ENCODE measurements at places on chromosomes 12 and 14. TPM values are rescaled to one million over a fixed set of nuclear protein-coding genes. Genes with fewer than 3 reads are reported as not detected.

DNA sequence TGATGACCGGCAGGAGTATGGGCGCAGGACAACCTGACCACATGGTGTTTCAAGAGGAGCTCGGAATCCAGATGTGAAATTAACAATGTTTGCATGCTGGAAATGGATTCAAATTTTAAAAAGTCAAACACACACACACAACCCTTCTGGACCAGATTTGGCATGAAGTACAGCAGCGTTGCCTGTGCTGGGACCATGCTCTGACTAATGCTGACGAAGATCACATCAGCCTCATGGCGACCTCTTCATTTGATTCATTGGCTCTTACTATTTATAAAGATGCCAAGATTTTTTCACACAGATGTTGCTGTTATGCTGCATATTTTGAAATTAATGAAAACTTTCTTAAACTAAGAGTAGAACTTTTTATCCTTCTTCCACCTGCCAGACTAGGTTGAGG, 926.6 kb upstream of the TMEM132C start:
- DNase-seq, result no peak

The MANSC4 gene
- not detected for polyA plus RNA-seq

DNA sequence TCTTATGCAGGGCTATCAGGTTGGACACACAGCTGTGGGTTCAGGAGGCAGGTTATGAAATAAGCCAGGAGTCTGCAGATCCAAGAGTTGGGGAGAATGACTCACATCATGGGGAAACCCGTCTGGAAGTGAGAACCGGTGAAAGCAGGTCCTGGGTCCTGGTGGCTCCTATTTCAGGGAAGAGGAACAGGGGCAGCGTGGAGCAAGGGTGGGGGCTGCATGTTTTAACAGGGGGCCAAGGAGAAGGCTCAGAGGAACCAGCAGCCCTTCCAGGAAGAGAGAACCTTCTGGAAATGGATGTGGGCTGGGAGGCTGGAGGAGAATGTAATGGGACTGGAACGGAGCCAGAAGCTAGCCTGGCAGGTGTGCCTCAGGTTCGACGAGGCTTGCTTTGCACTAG, 7.8 kb upstream of the KRT74 start:
- DNase-seq, result peak; percentile 40

- DNase-seq, result no peak
These were observed 3.8 kb downstream of the RAPGEF3 start for GRCh38 chr12:47754881-47755280.

DNA sequence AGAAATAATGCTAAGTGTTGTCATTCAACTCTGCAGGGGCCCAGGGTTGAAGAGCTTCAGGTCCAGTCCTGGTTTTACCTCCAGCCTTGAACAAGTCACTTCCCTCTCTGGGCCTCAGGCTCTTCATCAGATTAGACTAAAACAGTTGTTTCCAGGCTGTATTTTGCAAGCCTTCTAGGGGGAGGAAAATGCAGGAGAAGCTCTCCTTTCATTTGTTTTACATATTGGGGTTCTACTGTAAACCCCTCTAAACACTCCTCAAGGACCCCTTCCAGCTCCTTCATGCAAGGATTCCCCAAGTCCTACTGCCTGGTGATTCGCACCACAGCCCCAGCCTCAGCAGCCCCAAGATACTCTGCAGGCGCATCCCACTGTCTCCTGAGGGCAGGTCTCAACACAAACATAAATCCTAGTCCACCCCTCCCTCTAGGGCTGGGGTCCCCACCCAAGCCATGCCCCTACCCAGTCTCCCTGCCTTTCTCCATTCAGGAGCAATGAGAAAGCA, 2.7 kb downstream of the SDR9C7 start:
- no peak for DNase-seq

DNA sequence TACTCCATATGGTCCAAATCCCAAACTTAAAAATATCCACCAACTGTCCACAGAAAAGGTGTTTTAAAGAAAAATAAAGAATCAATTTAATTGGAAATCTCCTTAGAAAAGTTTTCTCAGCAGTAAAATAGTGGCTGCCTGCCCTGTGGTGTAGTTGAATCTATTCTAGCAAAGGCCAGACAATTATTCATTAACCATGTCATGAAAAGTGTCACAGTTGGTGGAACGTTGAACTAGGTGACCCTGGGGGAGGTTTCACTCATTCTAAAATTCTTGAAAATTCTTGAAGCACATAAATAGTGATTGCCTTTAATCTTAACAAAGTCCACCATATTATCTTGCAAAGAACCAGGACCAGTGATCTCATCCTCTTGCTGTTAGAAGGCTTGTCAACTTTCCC, 78.4 kb upstream of the GZMB start:
- no peak for DNase-seq

Measured in sigmoid colon (tissue), 7 donors.